GM04504 (cell line): ENCODE measurements at places on chromosomes 2 and 18.
A peak's percentile ranks its signal among the peaks of the same experiment; 100 is the strongest.

DNA sequence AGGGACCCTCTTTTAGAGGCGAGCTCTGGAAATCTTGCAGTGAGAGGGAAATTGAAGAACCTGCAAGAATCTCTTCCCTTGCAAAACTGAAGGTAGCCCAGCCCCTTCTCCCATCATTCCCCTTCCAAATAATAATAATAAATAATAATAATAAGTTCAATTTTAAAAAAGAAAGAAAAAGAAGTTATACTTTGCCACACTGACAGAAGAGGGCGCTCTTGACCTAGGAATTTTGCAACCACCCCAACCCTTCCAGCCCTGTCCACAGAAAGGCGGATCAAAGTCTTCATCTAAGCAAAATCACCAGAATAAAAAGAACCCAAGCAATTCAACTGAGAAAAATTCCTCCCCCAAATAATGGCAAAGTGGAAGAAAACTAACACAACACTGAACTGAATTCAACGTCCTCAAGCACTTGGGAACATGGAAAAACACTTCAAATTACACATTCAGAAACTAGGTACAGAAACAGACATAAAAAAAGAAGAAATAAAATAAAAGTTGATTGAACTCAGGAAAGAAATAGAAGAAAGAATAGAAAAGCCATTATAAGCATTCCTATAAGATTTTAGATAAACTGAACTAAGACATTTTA, 98.9 kb upstream of the GLS start:
- peak; percentile 28 for DNase-seq

GRCh38 chr18:36201765-36202164, 14.5 kb downstream of the MOCOS start:
- DNase-seq = no peak

DNA sequence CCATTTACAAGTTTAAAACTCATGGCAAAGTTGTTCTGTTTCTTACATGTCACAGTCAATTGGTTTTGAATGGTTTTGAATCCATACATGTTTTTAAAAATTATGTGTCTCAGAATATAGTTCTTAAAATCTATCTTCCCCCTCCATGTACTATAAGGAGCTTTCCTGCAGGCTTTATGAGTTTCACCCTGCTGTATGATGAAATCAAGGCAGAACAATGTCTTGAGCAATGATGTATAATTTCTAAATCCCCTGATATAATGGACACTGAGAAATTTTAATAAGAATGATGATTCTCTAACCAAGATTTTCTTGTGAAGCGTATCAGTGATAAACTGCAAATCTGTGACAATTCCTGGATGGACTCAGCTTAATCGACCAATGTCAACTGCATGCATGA, 10.6 kb upstream of the ZNF516 start:
- no peak for DNase-seq

- DNase-seq = no peak
These were observed 284.0 kb upstream of the MC4R start for GRCh38 chr18:60656553-60656952.

DNA sequence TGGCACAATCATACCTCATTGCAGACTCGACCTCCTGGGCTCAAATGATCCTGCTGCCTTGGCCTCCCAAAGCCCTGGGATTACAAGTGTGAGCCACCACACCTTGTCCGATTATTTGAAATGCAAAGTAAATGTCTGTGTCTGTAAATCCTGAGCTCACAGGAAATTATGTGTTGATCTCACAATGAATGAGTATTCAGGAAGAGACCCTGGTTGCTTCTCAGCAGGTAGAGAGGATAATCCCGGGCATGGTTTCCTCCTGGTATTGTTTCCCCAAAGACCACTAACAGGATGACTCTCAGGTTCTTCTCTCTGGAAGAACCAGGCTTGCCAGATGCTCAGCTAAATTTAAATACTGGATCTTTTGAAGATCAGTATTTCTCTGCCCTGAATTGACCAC, 147.6 kb downstream of the LDLRAD4 start:
- DNase-seq = no peak

DNA sequence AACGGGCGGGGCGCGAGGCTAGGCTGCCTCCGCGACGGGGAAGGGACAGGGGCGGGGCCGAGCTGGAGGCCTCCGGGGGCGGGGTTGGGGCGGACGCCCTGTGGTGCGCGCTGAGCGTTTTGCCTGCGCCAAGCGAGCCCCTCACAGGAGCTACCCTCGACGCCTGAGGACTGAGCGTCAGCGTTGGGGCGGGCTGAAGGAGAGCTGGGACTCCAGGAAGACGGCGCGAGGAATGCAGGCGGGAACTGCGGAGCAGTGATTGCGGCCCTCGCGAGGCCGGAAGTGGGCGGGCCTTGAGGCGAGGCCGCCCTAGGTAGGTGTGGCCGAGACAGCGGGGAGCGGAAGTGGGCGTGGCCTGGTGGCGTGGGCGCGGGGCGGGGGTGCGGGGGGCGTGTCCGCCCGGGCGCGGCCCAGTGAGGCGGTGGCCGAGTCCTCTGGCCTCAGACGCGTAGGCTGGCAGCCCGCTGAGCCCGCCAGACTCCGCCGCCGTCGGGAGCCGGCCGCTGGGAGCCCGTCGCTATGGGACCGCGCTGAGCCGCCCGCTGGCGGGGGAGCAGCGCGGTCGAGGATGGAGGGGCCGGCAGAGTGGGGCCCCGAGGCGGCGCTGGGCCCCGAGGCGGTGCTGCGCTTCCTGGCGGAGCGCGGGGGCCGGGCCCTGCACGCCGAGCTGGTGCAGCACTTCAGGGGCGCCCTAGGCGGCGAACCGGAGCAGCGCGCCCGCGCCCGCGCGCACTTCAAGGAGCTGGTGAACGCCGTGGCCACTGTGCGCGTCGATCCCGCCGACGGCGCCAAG, at the start of the genes SEPTIN10 and SOWAHC:
Gene SEPTIN10, minus strand, starts transcription at position 45 of the 793 bp plus-strand sequence. CDS start 139 bp downstream, outside the sequence.
Gene SOWAHC, plus strand, starts transcription at position 443 of the 793 bp plus-strand sequence. Its CDS starts 126 bp downstream, at position 569.
- DNase-seq = peak; percentile 98

DNA sequence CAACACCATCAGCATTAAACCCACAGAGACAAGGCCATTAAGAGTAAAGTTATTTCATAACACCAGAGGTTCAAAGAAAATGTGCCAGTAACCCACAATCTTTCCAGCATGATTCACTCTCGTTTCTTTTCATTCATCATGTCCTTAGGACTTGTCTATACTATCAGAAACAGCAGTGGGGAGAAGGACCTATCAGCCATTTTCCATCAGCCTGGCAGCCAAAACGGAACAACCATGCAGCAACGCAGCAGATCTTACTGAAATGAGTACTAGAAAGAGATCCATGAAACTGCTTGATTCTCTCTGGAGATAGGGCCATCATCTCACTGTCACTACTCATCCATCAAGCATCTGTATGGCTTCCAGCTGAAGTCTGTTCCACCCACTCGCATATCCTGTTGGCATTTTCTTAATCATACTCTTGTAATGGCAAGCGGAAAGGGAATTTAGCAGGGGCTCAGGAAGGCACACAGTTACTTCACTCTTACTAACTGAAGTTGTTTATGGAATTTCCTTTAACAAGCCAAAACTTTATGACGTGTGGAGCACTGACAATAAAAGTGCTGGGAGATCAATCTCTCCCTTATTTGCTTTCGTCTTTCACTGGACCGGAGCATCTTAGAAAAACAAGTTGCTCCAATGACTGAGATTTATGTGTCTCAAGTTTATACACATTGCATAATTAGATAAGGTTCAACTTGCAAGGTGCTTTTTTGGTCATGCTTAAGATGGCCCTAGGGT, 69.7 kb downstream of the EPHA4 start:
- DNase-seq = peak; percentile 49

GRCh38 chr2:233423552-233423860, 69.2 kb downstream of the DGKD start:
- no peak for DNase-seq

- DNase-seq = no peak
These were observed 12.8 kb upstream of the PSD4 start for GRCh38 chr2:113160962-113161361.

- no peak for DNase-seq
These were observed 33.9 kb downstream of the MBP start for GRCh38 chr18:77098538-77099174.

- DNase-seq = no peak
These were observed 1.8 kb upstream of the BCL11A start for GRCh38 chr2:60555066-60555782.
